ENCODE measurements at places on chromosomes 2 and 18.

GRCh38 chr18:13332874-13333273, 114.3 kb downstream of the LDLRAD4 start:
- DNase-seq = no peak

GRCh38 chr2:20071397-20072383, 20.3 kb upstream of the LAPTM4A start:
- no peak for DNase-seq

GRCh38 chr2:19673213-19673791, 228.5 kb downstream of the TTC32 start:
- no peak for DNase-seq

GRCh38 chr2:3483227-3483985, 35.9 kb downstream of the ADI1 start:
- no peak for DNase-seq

- DNase-seq = no peak
Observed at GRCh38 chr2:4900861-4901770, 791.1 kb upstream of the SOX11 start.

GRCh38 chr2:54903736-54904554, 146.3 kb downstream of the RTN4 start:
- peak; percentile 25 for DNase-seq

GRCh38 chr2:73868204-73868978, 24.4 kb upstream of the ACTG2 start:
- DNase-seq = no peak

DNA sequence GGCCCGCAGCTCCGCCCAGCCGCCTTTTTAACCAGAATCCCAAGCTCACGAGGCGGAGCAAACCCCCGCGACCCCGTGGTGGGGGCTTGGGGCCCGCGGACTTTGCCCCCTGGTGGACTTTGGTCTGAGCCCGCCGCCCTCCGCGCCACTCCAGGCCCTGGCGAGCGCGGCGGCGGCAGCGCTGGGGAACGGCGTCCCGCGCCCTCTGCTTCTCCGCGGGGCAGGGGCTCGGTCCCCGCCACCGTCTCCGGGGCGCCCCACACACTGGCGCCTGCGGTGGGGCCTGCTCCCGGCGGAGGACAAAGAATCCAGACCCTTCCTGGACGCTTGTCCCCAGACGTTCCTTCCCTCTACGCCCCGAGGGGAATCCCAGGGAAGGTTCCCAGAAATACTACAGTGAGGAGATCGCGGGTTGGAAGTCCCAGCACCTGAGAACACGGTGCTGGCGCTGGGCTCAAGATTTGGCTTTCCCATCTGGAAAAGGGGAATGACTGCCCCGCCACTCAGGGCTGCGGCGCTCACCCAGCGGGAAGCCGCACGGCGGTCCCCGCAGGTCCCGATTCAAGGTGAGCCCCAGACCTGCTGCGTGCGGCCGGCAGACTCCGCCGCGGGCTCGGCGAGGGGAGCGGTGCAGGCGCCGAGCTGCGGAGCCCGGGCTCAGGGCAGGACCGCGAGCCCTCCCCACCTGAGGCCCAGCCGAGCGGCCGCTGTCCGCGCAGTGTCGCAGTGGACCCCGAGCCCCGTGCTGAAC, at the start of gene HAAO:
Gene HAAO (minus strand): TSS at position 1 of the 751 bp plus-strand sequence. CDS start 47 bp downstream, outside the sequence.
- no peak for DNase-seq

DNA sequence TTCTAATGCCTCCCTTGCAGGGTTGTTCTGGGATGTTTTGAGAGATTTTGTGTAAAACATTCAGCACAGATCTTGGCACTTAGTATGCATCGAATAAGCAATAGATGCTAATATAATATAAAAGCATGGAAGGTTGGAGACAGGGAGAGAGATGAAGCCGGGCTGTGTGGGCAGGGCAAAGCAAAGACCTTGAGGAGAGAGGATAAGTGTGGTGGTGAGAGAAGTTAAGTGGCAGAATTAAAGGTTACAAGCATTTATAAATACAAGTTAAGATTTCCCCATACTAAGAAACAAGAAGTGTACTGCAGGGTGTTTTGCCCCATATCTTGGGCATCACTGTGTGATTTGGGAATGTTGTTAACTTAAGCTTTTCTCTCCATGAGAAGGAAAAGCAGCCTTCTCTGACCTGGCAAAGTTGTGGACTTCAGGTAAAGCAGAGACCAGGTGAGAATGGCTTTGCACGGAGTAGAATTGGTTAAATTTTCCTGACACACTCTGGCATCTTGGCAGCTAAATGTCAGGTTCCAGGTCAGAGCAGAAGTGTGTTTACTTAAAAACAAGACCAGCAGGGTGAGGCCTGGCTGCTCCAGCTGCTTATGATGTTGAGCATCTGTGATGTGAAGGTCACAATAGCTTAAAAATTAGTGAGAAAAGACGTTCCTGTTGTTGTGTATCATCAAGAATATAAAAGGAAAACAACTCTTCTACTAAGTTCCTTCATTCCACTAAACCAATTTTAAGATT, 288.5 kb upstream of the HNMT start:
- no peak for DNase-seq

DNA sequence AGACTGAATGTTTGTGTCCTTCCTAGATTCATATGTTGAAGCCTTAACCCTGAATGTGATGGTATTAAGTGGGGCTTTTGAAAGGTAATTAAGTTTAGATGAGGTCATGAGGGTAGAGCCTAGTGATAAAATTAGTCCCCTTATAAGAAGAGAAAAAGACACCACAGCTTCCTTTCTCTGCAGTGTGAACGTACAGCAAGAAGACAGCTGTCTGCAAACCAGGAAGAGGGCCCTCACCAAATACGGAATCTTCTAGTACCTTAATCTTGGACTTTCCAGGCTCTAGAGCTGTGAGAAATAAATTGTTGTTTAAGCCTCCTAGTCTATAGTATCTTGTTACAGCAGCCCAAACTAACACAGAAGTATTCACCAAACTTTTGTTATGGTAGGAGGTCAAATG, 57.1 kb upstream of the CYTIP start:
- DNase-seq = no peak

DNA sequence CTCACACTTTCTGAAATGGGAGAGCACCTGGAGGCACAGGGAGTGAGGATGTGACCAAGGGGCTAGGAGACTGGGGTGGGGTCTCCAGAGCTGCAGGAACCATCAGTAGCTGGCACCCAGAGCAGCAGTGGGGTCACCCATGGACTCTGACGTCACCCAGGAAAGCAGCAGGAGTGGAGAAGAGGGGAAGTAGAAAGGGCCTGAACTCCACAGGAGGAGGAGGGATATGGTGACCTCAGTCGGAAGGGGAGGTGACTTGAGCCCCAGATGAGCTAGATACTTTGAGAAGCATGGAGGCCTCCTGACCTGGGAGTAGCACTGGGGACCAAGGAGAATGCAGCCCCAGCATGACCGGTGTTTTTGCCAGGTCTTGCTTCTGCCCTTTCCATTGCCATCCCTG, 8.8 kb downstream of the NMUR1 start:
- no peak for DNase-seq

DNA sequence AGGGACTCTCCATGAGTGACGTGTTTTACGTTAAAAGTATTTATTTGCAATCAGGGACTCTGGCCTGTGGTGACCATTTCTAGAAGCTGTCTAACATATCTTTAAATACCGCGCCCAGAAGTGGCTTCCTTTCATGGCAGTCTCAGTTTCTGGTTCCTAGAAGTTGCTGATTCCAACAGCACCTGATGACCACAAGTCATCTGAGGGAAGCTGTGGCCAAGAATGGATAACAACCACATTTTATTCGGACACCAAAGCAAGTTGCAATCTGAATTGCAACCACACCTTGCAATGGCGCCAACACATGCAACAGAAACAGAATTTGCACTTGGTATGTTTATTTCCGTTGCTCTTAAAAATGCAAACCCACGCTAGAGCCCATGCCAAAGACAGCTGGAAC, 33.1 kb downstream of the MEX3C start:
- no peak for DNase-seq

DNA sequence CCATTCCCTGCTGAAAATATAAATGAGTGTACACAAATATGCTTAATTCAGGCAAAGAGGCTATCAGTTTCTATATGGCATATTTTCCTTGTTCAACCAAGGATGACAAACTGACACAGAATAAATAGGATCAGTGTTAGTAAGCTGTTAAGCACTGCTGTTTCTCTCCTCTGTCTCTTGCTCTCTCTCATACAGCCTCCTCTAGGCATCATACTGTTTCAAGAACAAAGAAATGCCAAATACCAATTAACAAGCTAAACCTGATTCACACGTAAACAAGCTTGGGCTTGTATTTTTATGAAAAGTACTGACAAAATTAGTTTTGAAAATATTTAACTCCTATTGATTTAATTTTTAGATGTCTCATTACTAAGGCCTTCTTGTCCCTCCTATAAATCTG, 1027.2 kb upstream of the ACVR2A start:
- no peak for DNase-seq

DNA sequence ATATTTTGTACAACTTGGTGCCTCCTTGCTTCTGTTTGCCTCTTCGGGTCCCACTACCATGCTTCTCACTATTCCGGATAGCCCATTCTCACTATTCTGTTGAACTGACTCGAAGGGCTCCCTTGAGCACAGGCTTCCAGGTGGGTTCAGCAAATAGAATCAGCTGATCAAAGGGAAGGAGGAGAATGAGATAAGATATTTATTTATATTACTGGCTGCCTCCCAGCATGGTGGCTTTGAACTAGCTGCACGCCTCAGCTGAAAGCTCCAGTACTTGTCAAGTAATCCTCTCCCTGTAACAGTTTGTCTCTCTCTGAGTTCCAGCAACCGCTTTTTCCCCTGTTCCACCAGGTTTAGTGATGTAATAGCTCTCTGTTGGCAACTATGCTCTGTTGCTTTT, 187.8 kb upstream of the HNRNPA3 start:
- no peak for DNase-seq

GRCh38 chr2:161913865-161914264, 160.2 kb downstream of the DPP4 start:
- DNase-seq = no peak

DNA sequence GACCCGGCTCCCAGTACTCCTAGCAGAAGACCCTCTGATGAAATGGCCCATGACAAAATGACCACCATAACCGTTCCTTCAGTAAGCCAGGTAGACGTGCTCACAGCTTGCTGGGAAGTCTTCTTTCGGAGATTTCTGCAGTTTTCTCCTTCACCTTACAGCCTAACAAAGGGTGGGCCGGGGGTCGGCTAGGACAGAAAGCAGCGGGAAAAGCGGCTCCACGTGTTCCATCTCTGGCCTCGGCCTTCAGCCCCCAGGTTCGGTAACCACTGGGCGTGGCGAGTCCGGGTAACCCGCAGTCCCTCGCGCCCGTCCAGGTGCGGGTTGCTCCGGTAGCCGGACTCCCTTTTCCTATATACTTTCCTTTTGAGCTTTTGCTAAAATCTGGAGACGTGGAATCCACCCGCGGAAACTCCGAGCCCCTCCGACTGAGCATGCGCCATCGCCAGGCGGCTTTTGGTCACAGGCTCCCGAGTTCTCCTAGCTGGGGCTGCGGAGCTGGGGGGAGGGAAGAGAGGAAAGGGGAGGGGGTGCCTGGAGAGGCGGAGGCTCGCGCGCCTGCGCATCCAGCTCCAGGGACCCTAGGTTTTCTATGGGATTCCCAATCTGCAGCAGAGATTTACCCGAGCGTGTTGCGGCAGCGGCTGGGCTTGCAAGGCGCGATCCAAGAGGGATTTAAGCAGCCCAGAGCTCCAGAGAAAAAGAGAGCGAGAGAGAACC, at the start of gene VSNL1:
Gene VSNL1 (plus strand): TSS at position 604 of the 720 bp plus-strand sequence. CDS start 51,379 bp downstream, outside the sequence.
- no peak for DNase-seq

GRCh38 chr2:193810533-193810932, 1615.8 kb upstream of the TMEFF2 start:
- no peak for DNase-seq

DNA sequence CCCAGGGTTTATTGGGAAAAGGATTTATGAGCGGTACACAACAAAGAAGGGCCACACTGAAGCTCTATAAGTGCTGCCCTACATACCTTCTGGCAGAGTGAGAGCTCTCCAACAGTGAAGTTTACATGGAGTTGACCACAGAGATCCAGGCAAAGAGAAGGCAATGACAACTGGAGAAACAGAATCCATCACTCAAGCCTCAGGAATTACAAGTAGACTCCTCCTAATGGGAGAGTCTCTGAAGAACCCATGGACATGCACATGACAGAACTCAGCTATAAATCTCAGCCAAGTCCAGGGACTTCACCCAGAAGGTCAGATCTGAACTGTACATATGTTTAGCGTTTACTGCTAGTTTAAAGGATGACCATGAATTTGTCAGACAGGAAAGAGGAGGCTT, 164.7 kb downstream of the DNAH7 start:
- DNase-seq = no peak

GRCh38 chr18:24731981-24732380, 271.5 kb downstream of the HRH4 start:
- no peak for DNase-seq

GRCh38 chr2:51225377-51225776, 193.4 kb upstream of the NRXN1 start:
- DNase-seq = no peak

- DNase-seq = no peak
Observed at GRCh38 chr2:287471-287885, 413 bp downstream of the ALKAL2 start.

- no peak for DNase-seq
Observed at GRCh38 chr2:31037058-31037457, 101.2 kb downstream of the GALNT14 start.

DNA sequence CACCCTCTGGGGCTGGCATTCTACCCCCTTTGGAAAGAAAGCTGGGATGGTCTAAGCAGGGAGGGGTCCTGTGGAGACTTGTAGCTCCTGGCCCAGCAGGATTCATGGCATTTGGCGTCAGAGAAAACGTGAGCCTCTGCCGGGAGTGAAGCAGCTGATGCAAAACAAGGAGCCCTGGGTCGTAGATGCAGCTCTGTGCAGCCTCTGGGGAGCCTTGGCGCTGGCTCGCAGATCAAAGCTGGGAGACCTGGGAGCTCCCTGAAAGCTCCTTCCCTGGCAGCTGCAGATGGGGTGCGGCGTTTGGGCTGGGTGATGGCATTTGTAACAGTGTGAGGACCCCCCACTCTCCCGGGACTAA, 148.3 kb downstream of the KLHL29 start:
- DNase-seq = no peak

- DNase-seq = no peak
Observed at GRCh38 chr2:22290302-22290701, 1094.7 kb upstream of the KLHL29 start.

GRCh38 chr2:16522031-16522831, 143.4 kb downstream of the CYRIA start:
- DNase-seq = no peak

- DNase-seq = peak; percentile 14
Observed at GRCh38 chr18:42053188-42053781, 98.3 kb downstream of the PIK3C3 start.

- DNase-seq = no peak
Observed at GRCh38 chr2:1605102-1606045, 138.9 kb downstream of the PXDN start.

- DNase-seq = no peak
Observed at GRCh38 chr2:11022064-11022463, 110.3 kb downstream of the KCNF1 start.

- no peak for DNase-seq
Observed at GRCh38 chr2:237983922-237984321, 17.1 kb downstream of the UBE2F start.

DNA sequence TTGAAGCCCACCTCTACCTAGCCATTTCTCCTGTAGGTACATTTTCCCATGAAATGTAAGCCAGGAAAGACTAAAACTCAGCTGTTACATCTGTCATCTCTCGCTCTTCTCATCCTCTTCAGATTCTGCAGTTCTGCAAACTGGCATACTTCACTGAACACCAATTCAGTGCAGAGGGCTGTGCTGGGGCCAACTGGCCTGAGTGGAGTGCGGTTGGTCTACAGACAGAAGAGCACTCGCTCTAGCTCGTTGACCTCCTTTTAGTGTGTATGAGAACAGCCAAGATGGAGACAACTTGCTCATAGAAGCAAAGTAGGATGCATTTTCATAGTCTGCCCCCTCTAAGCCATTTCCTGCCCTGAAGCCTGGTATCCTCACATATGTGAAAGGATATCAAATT, 862.6 kb downstream of the BCL11A start:
- DNase-seq = no peak

GRCh38 chr2:136242100-136242499, 124.2 kb upstream of the CXCR4 start:
- DNase-seq = no peak

Data from stimulated activated CD8-positive, alpha-beta memory T cell treated with anti-CD3 and anti-CD28 coated beads, Interleukin-7, amount 100 ng/mL, for 1 hour (primary cell).